ENCODE measurements at places on chromosomes 1 and 21. TPM values are rescaled to one million over a fixed set of nuclear protein-coding genes. Genes with fewer than 3 reads are reported as not detected.

GRCh38 chr1:19534281-19534680 is 48.9 kb upstream of the CAPZB start:
- H3K27me3 ChIP-seq, result no peaks in the 10 kb centered on the region
- no peak for DNase-seq
- no peak overlapping the region for H3K27ac ChIP-seq
- H3K36me3 ChIP-seq, result no peaks in the 10 kb centered on the region
- no peaks in the 10 kb centered on the region for H3K4me1 ChIP-seq
- no peak overlapping the region for H3K4me3 ChIP-seq

The C4BPA gene
- not detected for total RNA-seq

DNA sequence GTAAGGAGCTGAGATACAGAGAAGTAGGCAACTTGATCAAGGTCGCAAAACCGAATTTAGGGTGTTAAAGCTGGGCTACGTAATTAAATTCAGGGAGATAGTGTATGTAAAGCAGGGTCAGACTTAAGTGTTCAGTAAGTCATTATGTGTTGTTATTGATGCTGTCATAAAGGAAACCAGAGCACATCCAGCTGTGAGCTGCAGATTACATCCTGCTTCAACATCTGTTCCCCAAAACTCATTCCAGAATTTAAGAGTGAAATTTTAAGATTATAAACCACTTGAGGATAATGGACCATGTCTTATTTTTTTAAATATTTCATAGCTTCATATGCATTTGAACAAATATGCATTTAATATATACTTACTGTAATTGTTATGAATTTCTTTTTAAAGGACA is 49.7 kb downstream of the IVNS1ABP start:
- H3K4me1 ChIP-seq, result no peaks in the 10 kb centered on the region
- DNase-seq, result no peak
- no peaks in the 10 kb centered on the region for H3K27me3 ChIP-seq
- no peak overlapping the region for H3K4me3 ChIP-seq
- H3K27ac ChIP-seq, result no peak overlapping the region
- no peaks in the 10 kb centered on the region for H3K36me3 ChIP-seq

- no peaks in the 10 kb centered on the region for H3K4me1 ChIP-seq
- no peaks in the 10 kb centered on the region for H3K36me3 ChIP-seq
- H3K4me3 ChIP-seq, result no peak overlapping the region
These were observed 65.6 kb downstream of the IFI44 start for GRCh38 chr1:78715181-78715661.

GRCh38 chr1:79264975-79265818 is 258.7 kb upstream of the ADGRL4 start:
- no peaks in the 10 kb centered on the region for H3K27me3 ChIP-seq
- H3K36me3 ChIP-seq, result no peaks in the 10 kb centered on the region
- no peak for DNase-seq
- no peak overlapping the region for H3K27ac ChIP-seq
- H3K4me3 ChIP-seq, result no peak overlapping the region

- DNase-seq, result no peak
- peaks cover 2% of the 10 kb centered on the region for H3K36me3 ChIP-seq
- peaks cover 21% of the 10 kb centered on the region for H3K4me1 ChIP-seq
- H3K27me3 ChIP-seq, result no peaks in the 10 kb centered on the region
- H3K4me3 ChIP-seq, result no peak overlapping the region
- no peak overlapping the region for H3K27ac ChIP-seq
These were observed 36.0 kb downstream of the UBE4B start for GRCh38 chr1:10068605-10069294.

The CACNA1E gene
- not detected for total RNA-seq
